ENCODE measurements at places on chromosomes 2 and 18.

GRCh38 chr2:224556381-224556780 is 28.8 kb downstream of the CUL3 start:
- DNase-seq: no peak

DNA sequence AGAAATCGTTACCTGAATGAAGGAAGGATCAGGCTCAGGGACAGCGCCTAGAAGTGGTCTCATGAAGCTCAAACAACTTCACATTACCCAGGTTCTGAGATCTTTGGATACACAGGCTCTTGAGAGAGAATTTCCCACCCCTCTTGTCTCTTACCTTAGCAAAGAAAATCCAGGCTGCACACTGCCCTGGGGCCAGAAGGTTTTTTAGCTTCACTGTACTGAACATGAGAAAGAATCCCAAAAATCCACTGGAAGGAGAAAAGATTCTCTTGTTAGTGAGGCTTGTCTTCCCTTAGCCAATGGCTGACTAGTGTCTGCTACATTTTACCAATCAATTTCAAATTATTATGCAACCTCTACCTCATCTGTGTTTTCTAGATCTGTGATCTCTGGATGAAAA is 101.0 kb upstream of the RIOK3 start:
- no peak for DNase-seq

- DNase-seq: no peak
Measured at GRCh38 chr18:35026407-35027061, 14.7 kb upstream of the MAPRE2 start.

GRCh38 chr2:128145651-128146050 is 54.7 kb downstream of the UGGT1 start:
- no peak for DNase-seq

DNA sequence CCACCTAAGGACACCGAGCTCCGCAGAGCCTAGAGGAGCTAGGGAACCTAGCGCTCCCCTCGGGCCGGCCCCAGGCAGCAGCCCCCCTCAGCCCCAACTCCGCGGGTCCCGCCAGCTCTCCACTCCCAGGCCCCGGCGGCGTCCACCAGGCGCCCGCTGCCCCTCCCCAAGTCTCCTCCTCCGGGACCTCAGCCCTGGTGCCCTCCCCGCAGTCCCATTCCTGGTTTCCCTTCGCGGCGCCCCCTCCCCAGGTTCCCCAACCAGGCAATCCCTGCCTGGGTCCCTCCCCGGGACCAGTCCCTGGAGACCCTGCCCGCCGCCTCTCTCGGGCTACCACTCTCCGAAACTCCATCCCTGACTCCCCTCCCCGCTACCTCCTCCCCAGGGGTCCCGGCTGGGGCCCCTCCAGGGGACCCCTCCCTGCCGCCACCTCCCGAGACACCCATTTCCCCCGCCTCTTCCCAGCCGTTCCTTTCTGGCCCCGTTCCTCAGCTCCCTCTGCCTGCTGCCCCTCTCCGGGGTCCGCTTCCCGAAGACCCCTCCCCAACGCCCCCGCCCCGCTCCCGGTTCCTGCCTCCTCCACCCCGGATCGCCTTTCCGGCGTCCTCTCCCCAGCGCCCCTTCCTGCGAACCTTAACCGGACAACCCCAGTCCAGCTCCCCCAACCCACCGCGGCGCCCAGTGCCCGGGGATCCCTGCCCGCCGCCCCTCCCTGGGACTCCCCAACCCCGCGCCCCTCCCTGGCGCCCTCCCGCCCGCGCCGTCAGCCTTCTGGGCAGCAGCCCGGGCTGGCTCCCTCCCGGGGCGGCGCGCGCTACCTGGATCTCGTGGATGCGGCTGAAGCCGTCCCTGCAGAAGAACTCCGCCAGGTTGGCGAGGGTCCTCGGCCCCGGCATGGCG is 678 bp downstream of the CYP27C1 start:
- DNase-seq: no peak

DNA sequence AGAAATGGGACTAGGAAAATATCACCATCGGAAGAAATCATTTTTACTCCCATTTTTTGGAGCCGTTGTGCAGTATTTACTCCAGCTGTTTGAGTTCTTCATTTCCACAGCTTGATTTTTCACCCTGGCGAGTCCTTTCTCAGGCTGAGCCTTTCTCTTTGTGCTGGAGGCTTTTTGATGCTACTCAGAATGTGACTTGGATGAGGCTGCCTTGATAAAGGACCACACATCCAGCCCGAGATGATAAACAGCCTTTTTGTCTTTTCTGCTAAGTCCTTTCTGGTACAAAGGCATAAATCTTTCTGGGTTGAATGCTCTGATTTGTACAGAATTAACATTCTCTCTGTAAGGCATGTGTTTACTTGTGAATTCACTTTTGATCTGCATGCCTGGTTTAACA is 17.6 kb upstream of the CTDP1 start:
- DNase-seq: no peak

DNA sequence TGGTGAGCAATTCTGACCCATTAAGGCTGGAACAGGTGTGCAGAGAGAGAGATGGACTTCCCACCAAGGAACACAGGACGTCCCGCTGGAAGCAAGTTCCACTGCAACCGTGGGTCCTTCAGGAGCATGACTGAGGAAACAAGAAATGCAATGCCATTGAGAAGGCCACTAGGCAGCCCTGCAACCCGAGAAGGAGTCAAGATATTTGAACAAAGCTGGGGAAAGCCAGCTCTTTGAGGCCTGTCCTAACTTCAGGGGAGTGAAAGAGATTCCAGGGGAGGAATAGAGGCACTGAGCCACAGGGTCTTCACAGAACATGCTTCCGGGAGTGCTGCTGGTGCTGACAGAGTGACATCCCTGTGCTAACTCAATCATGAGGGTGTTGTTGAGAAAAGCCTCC is 153.8 kb upstream of the ZNF236 start:
- no peak for DNase-seq

DNA sequence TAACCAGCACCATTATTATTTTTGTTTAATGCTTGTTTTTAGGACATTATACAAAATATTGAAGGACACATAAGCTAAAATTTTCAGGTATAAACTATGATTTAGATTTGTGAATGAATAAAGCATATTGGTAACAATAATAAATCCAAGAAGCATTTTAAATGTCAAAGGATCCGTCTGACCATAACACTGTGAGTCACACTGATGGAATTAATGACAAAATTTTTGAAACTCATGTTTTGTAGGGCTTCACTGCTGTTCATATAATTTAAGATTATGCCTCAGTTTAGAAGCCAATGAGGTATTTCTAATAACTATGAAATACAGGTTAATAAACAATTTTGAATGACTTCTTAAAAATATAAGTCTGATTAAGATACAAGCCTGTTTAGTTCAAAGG is 124.6 kb downstream of the TMEFF2 start:
- DNase-seq: no peak
